CD4-positive, alpha-beta T cell treated with Interleukin-4 for 4 hours (primary cell): ENCODE measurements at places on chromosomes 2 and 18.

- no peak for DNase-seq
These were observed 17.6 kb downstream of the MYL12B start for GRCh38 chr18:3279201-3280185.

DNA sequence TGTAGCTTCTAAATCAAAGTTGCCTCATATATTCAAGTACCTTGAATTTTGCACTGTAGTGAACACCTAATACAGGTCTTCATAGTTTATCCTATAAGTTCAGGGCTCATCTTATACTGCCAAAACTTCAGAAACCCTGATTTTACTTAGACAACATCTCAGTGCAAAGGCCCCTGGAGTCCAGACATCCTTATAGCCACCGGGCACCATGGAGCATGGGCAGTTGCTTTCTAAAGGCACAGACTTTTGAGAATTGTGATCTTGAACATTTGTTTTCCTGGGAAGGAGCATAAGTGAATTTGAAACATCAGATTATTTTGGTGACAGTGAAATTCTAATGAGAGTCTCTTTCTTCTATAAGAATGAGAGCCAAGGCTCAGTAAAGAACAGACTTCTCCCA lies 292.3 kb downstream of the CYRIA start:
- no peak for DNase-seq

GRCh38 chr2:83113953-83114352 lies 1345.1 kb downstream of the SUCLG1 start:
- DNase-seq = no peak

DNA sequence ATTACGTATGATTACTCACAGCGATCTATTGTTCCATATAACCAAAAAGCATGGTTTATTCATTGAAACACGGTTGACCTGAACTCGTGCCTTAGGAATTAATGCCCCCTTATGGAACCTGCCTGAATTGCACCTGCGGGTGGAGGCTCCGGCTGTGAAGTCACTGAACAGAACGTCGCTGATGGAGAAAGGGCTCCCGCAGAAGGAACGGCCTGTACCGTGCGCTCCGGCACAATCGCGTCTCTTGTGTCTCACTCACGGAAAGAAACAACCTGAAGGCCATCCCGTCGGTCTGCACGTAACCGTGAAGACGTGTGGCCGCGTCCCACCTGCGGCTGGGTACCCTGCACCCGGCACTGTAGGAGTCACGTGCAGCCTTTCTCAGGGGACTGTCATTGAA lies 133.1 kb downstream of the NFATC1 start:
- peak; percentile 74 for DNase-seq

- DNase-seq = no peak
These were observed 101.1 kb downstream of the B3GNT2 start for GRCh38 chr2:62296832-62297623.

DNA sequence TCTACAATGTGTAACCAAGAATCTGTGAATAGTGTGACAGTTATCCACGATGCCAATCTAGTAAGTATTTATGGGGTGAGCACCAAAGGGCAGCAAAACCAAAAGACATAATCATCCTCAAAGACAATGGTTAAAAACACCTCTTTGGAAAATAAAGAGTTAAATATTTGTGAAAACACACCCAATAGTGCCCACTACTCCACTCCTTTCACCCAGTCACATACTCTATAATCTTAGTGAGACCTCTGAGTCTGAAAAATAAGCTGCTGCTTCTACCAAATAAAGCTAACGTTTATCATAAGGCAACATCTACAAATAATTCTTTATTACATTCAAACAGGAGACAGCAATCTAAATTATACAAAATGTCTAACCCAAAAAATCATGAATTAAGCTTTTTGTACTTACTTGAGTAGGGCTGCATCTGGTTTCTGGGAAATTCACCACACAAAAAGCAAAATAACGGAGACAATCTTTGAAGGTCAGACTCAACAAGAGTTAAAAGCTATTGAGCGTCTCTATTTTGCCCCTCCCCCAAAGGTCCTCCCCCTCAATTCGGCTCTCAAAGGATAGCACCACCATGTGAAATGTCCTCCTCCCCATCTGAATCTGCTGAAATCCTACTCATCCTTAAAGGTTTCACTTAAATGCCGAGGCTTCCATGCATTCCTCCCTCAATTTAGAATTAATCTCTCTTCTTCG lies 2.0 kb downstream of the RAPH1 start:
- DNase-seq = no peak

GRCh38 chr18:77086034-77086433 lies 46.5 kb downstream of the MBP start:
- no peak for DNase-seq

GRCh38 chr2:33146102-33146501 lies 199.3 kb downstream of the LTBP1 start:
- DNase-seq = no peak

- DNase-seq = peak; percentile 53
These were observed 45.6 kb upstream of the ARHGAP15 start for GRCh38 chr2:143083636-143084035.

DNA sequence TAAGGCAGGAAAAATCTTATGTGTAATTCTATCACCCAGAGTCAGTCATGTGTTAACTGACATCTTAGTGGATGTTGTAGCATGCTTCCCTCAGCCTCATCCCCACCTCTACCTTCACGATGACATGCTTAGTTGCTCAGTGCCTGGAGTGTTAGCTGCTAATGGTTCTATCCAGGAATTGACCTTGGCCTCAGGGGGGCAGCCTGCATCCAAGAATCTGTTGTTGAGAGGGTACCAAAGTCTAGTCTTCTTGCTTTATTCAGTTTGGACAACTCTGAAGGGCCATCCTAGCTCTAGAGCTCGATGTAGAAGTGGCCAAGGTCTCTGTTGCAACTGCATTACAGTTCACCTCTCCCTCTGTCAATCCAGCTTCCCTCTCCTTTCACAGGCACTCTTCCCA lies 61.2 kb downstream of the ACYP2 start:
- no peak for DNase-seq

- DNase-seq = no peak
These were observed 23.3 kb upstream of the ST3GAL5 start for GRCh38 chr2:85911814-85912692.
